ENCODE measurements at places on chromosomes 2 and 18.

DNA sequence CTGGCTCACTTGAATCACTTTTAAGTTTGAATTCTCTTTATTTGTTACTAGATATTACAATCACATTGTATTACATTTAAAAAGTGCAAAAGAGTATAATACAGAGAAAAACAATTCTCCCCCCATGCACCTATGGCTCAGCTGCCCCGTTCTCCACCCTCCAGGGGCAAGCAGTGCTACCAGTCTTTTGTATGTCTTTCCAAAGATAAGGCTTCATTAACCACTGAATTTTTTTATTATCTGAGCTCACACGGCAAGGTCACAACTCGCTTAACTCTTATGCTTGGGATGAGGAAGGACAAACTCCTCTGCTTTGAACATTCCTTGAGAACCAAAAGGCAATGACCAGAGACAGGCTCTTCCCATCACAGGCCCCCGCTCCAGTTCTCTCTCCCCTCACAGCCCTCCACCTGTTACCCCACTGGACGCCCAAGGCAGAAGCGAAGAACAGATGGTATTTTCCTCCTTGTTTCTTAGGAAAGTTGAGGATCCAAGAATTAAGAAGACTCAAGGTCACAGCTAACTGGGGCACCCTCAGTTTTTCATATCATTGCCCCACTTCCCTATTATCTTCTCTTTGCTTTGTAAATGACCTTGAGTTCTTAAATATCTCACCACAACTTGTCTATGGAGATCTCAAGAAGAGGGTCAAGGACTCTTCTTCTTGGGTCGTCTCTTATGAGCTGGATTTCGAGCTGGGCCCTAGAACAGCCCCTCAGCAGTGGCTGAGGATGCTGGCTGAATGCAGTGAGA lies 30.1 kb downstream of the SH2D6 start:
- DNase-seq, result no peak
- no peaks in the 10 kb centered on the region for H3K4me1 ChIP-seq
- H3K36me3 ChIP-seq, result no peaks in the 10 kb centered on the region
- no peak overlapping the region for H3K4me3 ChIP-seq

DNA sequence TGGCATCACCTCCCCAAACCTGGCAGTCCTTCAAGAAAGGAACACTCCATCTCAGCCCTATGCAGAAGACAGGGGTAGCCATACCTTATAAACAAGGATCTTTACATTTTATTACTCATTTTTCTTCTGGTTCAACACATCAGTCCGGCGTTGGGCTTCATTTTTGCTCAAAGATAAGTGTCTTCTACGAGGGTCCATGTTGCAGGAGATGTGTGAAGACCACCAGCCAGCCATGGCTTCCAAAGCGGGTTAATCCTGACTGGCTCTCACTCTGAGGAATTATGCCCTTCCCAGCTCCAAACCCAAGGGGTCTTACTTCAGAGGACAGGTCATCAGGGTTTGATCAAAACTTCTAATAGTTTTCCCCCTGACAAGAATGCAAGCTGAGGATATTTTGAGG lies 23.9 kb upstream of the GNAL start:
- peaks cover 8% of the 10 kb centered on the region for H3K27me3 ChIP-seq
- no peak overlapping the region for H3K27ac ChIP-seq
- H3K4me3 ChIP-seq, result no peak overlapping the region
- H3K4me1 ChIP-seq, result no peaks in the 10 kb centered on the region

DNA sequence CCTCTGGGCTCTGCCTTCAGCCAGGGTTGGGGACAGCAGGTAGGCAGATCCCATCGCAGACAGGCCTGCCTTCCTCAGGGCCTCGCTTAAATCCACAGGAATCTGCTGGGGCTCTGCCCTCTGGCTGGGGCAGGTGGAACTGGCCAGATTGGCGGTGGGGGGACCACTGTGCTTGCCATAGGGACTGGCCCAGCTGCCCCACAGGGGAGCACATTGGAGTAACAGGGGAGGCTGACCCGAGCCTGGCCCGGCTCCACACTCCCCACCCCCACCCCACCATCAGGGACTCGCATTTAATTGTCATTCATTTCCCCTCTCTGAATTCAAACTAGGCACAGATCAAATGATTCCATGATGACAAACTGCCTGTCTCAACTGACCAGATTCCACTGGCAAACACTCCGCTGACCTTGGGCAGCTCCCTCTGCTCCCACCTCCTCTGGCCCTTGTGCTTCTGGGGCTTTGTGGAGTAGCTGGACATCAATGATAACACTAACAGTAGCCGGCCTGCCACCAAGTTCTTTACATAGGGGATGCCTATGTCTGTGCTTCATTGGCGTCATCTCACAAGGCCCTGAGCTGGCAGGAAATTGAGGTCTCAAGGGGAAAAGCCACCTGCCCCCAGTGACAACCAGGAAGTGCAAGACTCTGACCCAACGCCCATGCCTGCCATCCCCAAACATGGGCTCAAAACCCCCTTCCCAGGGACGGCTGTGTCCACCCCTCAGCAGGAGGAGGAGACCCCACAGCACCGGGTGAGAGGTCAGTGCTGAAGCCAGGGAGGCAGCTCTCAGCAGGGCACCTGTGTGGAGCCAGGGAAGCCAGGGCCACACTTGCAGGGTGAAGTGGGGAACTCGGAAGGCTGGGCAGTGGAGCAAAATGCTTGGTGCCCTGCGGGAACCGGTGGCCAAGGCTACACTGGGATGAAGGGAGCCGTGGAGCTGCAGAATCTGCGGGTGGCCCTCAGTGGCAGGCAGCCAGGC lies 2.1 kb upstream of the B3GNT7 start:
- peak overlapping the region; percentile 60 for H3K27ac ChIP-seq
- no peak overlapping the region for H3K4me3 ChIP-seq
- peaks cover 6% of the 10 kb centered on the region for H3K4me1 ChIP-seq
- peaks cover 7% of the 10 kb centered on the region for H3K36me3 ChIP-seq
- H3K27me3 ChIP-seq, result peaks cover 33% of the 10 kb centered on the region

GRCh38 chr18:12256951-12257350 lies 2.8 kb downstream of the CIDEA start:
- peaks cover 74% of the 10 kb centered on the region for H3K27me3 ChIP-seq
- H3K4me1 ChIP-seq, result peaks cover 14% of the 10 kb centered on the region
- H3K4me3 ChIP-seq, result no peak overlapping the region
- no peaks in the 10 kb centered on the region for H3K36me3 ChIP-seq
- H3K27ac ChIP-seq, result no peak overlapping the region

- no peaks in the 10 kb centered on the region for H3K27me3 ChIP-seq
- no peak overlapping the region for H3K27ac ChIP-seq
- no peak overlapping the region for H3K4me3 ChIP-seq
- H3K36me3 ChIP-seq, result no peaks in the 10 kb centered on the region
- DNase-seq, result no peak
- H3K4me1 ChIP-seq, result no peaks in the 10 kb centered on the region
Measured at GRCh38 chr2:165636959-165637358, 157.1 kb downstream of the GALNT3 start.

GRCh38 chr2:51301381-51301780 lies 269.4 kb upstream of the NRXN1 start:
- no peak for DNase-seq
- H3K4me3 ChIP-seq, result no peak overlapping the region
- no peaks in the 10 kb centered on the region for H3K27me3 ChIP-seq
- no peak overlapping the region for H3K27ac ChIP-seq
- H3K4me1 ChIP-seq, result no peaks in the 10 kb centered on the region

DNA sequence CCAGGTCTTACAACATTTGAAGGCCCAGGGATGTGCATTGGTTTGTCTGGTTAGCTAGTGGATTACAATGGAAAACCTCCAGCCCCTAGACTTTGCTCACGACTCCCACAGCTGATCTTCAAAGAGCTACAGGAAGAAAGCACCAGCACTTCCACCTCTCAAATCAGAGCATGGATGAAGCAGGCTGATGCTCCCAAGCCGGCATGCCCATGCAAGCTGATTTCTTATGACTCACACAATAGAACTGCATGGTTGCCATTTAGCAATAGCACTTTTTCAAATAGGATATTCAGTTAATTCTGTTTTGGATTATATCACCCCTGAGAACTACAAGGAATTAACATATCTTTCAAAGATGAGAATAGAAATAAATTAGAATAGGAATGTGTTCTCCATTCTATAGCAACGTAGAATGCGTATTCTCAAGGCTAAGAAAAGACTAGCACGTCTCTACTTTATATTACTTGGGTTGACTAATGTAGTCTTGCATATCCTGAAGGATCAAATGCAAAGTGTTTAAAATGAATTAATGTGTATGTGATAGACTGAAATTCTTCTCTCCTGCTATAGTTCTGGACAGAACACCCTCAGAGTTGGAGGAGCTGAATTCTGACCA lies 292.4 kb downstream of the TRIB2 start:
- DNase-seq, result no peak
- no peak overlapping the region for H3K4me3 ChIP-seq
- H3K27ac ChIP-seq, result no peak overlapping the region
- no peaks in the 10 kb centered on the region for H3K36me3 ChIP-seq
- no peaks in the 10 kb centered on the region for H3K27me3 ChIP-seq

- H3K4me1 ChIP-seq, result peaks cover 64% of the 10 kb centered on the region
- DNase-seq, result no peak
- H3K4me3 ChIP-seq, result no peak overlapping the region
- H3K27me3 ChIP-seq, result no peaks in the 10 kb centered on the region
- H3K36me3 ChIP-seq, result no peaks in the 10 kb centered on the region
Measured at GRCh38 chr2:74005786-74006185, 21.1 kb downstream of the TET3 start.

Data from left lung (tissue), 14 donors.